ENCODE measurements at places on chromosomes 7 and 10.

- no peak for DNase-seq
Measured at GRCh38 chr10:17771017-17771416, 19.0 kb downstream of the TMEM236 start.

- DNase-seq, result no peak
Measured at GRCh38 chr10:17730667-17731066, 21.3 kb upstream of the TMEM236 start.

DNA sequence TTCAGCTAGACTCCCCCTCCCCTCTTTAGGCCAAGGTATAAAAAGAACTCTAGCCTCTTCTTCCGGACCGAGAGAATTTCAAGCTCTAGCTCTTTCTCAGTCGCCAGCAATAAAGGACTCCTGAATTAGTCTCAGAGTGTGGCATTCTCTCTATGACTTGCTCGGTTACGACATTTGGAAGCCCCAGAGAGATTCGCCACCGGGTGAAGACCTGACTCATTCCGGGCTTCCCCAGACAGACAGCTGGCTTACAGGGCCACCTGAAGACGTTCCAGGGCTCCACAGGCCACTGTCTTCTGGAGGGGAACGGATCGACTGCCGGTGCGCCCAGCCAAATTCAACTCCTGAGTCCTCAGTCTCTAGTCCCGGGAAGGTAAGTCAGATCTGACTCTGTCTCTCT is at the start of gene AKR1B15:
AKR1B15 (plus strand) TSS at position 234 of the 400 bp plus-strand sequence. CDS start 15,510 bp downstream, outside the sequence.
- DNase-seq, result no peak

- DNase-seq, result no peak
Measured at GRCh38 chr10:35613597-35614226, 8.6 kb downstream of the GJD4 start.

DNA sequence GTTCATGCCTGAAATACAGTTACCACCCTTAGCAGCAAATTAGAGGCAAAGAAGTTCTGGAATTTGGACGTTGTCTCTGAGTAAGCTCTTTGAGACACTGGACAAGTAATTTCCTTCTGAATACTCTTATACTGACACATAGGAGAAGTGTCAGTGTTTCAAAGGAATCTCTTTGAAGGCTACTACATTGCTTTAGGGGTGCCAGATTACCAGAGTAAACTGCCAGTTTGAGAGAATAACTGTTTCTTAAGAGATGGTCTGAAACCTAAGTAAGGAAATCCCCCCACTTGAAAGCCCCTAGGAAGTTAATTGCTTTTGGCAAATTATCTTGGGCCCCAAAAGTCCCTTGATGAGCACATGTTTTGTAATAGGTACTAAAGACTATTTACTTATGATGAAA is 3.4 kb downstream of the FAS start:
- no peak for DNase-seq

- DNase-seq, result no peak
Measured at GRCh38 chr10:69865450-69865849, 63.7 kb downstream of the COL13A1 start.

- DNase-seq, result no peak
Measured at GRCh38 chr7:70372768-70373515, 759.0 kb upstream of the GALNT17 start.

GRCh38 chr7:37495574-37496184 is 47.0 kb upstream of the ELMO1 start:
- DNase-seq, result no peak

DNA sequence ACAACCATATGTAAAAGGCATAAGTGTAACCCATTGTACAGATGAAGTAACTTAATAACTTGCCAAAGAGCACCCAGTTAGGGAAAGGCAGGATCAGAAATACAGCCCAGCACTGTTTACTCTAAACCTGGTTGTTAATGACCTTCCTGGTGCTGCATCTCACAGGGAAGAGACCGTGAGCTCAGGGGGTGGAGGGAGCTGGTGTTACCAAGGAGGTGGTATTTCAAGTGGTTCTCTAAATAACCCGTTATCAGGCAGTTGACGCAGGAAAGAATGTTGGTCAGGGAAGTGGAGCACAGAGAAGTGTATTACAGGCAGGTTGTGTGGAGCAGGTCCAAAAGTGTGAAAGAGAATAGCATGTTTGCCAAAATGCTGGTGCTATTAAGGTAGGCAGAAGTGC is 4.4 kb upstream of the ST7 start:
- no peak for DNase-seq

DNA sequence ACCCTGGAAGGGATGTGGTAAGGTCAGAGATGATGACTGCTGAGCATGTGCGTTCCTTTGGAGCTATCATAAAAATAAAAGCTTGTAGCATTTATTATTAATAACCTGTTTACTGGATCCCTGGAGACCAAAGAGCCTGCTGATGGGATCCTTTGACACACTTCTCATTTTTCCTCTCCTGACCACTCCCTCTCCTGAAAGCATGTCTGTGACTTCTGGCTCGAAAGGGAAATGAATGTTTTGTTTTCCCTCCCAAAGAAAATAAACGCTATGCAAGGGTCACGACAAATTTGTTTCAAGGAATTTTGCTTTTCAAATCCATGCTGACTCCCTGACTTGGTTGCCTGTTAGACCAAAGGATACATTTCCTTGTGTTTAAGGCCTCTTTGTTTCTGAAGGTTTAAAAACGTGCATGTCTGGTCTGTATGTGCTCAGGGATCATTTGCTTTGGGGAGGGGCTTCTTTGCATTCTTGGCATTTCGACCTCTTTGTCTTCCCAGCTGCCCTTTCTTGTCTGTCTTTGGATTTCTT is 185.1 kb upstream of the AGK start:
- no peak for DNase-seq

- DNase-seq, result no peak
Measured at GRCh38 chr7:22447762-22448161, 52.2 kb downstream of the STEAP1B start.

DNA sequence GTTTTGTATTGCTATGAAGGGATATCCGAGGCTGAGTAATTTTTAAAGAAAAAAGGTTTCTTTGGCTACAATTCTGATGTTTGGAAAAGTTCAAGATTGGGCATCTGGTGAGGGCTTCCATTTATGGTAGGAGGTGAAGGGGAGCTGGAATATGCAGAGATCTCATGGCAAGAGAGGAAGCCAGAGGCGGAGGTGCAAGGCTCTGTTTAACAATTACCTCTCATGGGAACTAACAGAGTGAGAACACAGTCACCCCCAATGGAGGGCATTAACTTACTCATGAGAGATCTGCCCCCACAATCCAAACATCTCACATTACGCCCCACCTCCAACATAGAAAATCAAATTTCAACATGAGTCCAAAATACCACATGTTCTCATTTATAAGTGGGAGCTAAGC is 62.0 kb downstream of the AKR1D1 start:
- DNase-seq, result no peak

DNA sequence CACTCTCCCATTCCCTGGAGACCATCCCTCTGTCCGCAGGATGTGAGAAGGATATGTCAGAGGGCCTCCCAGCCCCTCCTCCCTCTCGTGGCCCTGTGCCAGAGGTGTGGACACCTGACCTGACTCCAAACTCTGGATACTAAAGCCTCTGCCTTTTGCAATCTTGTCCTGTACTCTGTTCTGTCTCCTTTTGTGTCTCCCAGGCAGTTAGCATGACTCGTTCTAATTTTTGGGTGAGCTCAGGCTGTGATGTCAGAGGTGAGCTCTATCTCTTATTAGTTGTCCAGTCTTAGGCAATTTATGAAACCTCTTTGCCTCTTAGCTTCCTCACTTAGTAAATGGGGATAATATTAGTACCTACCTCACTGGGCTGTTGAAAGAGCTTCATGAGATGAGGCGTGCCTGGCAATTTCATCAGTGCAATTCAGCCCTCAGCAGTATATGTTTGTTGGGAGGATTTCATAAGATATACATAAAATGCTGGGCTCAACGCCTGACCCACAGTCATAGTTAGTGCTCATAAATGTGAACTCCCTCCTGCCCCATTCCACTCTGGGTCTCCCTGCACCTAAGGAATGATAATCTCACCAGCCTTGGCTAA is 10.9 kb downstream of the MARVELD1 start:
- no peak for DNase-seq

DNA sequence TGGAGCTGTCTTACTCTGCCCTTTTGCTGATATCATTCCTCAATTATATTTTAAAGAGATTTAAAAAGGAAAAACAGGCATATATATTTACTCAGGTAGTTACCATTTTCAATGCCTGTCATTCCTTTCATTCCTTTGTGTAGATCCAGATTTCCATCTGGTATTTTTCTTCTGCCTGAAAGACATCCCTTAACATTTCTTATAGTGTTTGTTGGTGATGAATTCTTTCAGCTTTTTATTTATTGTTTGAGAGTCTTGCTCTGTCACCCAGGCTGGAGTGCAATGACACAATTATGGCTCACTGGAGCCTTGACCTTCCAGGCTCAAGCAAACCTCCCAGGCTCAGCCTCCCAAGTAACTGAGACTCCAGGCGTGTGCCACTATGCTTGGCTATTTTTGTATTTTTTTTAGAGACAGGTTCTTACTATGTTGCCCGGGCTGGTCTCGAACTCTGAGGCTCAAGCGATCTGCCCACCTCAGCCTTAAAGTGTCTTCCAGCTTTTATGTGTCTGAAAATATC is 5.6 kb upstream of the POM121 start:
- DNase-seq, result no peak

- no peak for DNase-seq
Measured at GRCh38 chr10:43437141-43437870, 395 bp downstream of the ZNF487 start.

- DNase-seq, result no peak
Measured at GRCh38 chr10:21022821-21023220, 125.7 kb upstream of the NEBL start.

DNA sequence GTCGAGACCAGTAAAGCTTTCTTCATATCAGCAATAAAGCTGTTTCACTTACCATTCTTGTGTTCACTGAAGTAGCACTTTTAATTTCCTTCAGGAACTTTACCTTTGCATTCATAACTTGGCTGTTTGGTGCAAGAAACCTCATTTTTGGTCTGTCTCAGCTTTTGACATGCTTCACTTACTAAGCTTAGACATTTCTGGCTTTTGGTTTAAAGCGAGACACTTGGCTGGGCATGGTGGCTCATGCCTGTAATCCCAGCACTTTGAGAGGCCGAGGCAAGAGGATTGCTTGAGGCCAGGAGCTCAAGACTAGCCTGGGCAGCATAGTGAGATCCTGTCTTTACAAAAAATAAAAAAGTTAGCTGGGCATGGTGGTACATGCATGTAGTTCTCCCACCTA is 15.8 kb downstream of the PLEKHA1 start:
- no peak for DNase-seq

- no peak for DNase-seq
Measured at GRCh38 chr10:51063659-51064535, 10.4 kb upstream of the PRKG1 start.

DNA sequence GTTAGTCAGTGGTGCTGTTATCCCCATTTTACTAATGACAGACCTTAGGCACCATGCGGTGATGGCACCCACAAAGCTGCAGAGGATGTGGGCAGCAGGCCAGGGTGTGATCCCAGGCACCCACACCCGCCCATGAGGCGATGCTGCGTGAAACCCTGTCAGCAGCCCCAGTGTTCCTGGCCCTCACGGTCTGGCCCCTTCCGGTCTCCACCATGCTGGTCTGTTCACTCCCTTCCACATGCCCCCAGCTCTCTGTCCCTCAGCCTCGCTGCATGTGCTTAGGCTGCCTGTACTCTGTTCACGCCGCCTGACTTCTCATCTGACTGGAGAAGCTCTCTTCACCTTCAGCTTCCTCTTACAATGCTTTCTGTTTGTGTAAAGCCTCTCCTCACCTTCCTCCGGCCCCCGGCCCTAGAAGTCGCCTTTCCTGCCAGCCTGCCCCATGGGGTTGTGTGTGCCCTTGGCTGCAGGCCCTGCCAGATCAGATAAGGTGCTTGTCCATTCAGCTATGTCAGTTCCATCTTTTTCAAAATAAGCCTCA is 17.6 kb upstream of the ORAI2 start:
- no peak for DNase-seq

DNA sequence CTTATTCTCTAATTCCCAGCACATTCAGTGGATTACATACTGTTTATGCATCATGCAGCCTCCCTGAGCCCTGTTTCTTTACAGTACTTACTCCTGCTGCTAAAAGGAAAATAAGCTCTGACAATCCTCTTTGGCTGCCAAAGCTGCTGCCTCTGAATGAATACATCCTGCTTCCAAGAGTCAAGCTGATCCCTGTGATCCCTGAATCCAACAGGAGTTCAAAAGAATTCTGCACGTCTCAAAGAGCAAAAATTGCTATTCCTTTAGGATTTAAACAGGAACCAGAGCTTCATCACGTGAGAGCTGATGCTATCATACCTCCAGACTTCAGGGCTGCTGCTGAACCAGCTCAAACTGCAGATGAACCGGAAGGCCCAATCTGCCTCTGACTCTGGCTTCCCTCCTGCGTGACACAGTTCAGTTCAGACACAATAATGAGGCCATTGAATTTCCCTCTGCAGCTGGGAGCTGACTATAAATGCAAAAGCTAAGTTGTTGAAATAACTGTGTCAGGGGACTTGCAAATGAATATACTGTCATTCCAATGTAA is 851.0 kb upstream of the PHF14 start:
- peak; percentile 83 for DNase-seq
